Progenitor cell of endocrine pancreas (in vitro differentiated cells): ENCODE measurements at places on chromosomes 5 and 9. TPM values are rescaled to one million over a fixed set of nuclear protein-coding genes. Genes with fewer than 3 reads are reported as not detected.

GRCh38 chr9:6877671-6878161, 119.9 kb downstream of the KDM4C start:
- no peak for DNase-seq

DNA sequence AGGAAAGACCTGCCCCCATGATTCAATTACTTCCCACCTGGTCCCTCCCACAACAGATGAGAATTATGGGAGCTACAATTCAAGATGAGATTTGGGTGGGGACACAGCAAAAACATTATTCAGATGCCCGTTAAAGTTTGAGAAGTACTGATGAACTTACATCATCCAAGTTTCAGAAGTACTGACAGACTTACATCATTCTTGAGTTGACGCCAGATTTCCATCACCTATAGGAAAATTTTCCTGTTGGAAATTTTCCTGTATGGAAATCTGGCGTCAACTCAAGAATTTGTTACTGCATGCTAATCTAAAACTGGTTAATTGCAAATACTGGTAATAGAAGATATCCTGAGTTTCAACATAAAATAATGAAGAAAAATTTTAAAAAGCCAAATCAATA, 975.9 kb downstream of the MAT2B start:
- DNase-seq: no peak

DNA sequence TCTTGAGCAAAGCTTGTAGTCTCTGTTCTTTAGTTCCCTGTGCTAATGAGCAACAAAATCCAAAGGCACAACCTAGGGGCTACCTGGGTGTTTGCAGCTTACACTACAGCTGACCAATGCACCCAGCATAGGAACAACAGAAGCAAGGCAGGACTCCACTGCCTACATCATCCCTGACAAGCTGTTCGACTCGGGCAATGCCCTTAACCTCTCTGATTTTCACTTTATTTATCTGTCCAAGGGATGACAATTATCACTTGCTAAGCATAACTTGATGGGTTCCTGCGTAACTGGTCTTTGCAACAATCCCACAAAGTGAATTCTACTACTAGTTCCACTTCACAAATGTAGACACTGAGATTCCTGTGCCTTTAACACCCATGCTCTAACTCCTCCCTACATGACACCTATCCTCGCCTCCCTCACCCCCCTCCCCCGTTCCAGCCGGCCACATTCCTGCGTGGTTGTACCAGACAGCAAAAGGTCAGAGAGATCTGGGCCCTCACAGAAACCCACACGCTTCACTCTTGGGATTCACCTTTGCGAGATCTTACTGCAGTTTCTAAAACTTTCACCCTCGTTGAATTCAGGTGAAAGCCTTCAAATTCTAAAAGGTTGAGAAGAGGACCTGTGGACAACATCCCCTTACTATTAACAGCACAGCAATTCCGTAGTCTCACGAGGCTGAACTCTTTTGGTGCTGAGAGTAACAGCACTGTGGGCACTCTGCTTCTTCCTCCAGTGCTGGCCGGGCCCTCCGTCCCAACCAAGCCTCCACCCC, 995 bp downstream of the IPPK start:
- DNase-seq: no peak

CTNND2 gene
- total RNA-seq: 143 and 163 TPM in 2 replicates

DNA sequence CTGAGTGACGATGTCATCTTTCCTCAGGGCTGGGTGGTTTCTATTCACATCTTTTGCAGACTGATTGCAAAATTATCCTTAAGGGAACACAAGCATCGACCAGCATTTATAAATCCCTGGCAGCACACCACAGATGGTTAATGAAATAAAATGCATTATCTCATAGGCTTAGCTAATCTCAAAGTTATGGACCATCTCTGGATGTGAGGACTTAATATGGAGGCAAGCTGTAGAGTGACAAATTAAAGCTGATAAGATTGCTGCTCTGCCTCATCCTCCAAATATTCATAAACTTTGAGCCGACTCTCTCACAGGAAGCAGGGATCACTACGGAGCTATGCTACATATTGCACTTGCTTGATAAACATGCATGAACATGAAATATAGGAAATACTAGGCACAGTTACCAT, 663.2 kb upstream of the RGMB start:
- no peak for DNase-seq

DNA sequence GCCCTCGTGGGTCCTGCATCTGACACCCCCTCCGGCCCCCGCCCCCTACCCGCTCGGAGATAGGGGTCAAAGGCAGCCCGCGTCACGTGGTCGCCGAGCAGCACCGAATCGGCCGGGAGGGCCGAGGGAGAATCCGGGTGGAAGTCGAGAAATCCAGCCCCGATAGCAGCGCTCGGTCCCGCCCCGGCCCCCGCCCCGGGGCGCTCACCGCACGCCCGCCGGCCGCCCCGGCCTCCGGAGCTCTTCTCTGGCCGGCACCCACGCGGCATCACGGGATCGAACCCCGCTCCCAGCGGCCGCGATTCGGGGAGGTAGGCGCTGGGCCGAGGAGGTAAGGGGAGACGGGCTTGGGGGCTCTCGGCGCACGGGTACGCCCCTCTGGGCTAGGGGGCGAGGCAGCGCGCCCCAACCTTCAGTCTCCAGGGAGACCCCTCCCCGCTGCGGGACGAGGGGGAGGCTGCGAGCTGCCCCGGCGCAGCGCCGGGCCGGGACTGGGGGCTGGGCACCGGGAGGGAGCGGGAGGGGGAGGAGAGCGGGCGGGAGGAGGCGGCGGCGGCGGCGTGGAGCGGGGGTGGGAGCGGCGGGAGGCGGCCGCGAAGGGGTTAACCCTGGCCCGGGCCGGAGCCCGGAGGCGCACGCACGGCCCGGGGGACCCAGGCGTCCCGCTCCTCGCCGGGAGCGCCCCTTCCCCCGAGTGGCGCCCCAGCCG, 22.1 kb upstream of the NDST1 start:
- peak; percentile 68 for DNase-seq

- DNase-seq: no peak
Observed at GRCh38 chr9:124858330-124859046, 3.3 kb downstream of the RPL35 start.

PRSS3 gene
- not detected in 2 replicates for total RNA-seq

- DNase-seq: peak; percentile 81
Observed at GRCh38 chr9:134449180-134449916, 123.1 kb downstream of the RXRA start.

- no peak for DNase-seq
Observed at GRCh38 chr5:34697308-34698108, 41.4 kb downstream of the RAI14 start.

DNA sequence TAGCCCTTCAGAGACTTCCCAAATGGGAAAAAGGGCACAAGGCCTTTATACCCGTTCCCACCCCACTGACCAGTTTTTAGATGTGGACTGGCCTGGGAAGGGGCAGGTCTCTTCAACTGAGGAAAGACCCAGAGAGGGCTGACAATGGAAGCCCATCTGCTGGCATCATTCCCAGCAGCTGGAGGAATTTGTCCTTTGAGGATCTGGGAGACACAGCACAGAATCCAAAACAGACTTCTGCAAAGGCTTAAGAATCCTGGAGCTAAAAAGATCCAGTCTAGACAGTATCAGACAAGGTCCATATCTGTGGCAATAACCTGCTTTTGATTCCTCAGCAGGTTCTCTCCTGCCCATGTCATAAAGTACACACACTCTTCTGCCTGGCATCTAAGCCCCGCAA, 329.2 kb downstream of the TMEM167A start:
- DNase-seq: no peak

- DNase-seq: no peak
Observed at GRCh38 chr9:106035806-106036205, 341.5 kb downstream of the TMEM38B start.

RNF183 gene
- 0.26 and 0.44 TPM in 2 replicates for total RNA-seq

CTSV gene
- total RNA-seq: 10.1 and 10.5 TPM in 2 replicates

DNA sequence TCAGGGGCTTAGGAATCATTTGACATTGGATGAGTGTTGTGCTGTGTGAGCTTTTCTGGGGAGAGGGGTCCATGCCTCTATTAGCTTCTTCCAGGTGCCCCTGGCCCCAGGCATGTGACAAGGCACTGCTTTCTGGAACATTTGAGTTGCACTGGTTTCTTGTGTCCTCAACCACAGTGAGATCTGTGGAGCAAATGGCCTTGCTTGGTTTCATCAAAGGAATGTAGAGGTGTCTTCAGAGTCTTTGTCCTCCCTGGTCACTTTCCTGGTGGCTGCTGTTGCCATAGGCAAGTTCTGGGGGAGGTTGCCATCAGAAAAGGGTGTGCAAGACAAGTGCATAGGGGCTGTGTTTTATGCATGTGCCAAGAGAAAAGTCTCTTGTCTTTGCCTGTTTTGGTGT, 157.5 kb downstream of the MACROH2A1 start:
- no peak for DNase-seq

- no peak for DNase-seq
Observed at GRCh38 chr9:6051511-6051950, 36.1 kb upstream of the RANBP6 start.

DNA sequence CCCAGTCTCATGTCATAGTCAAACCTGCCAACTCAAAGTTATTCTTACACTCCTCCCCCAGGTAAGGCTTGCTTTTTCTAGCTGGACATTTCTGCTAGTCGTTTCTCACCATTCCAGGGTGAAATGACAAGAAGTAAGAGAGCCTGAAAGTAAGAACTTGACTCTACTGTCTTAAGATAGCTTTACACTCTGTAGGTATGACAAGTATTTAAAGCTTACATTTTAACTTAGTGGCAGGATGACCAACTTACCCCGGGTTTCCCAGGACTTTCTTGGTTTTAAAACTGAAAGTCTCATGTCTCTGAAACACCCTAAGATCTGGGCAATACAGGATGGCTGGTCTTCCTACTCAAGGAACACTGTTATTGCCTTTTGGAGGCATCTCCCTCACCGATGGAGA, 67.5 kb upstream of the PIK3R1 start:
- no peak for DNase-seq

RNF208 gene
- total RNA-seq: 24.0 and 25.7 TPM in 2 replicates

GRM6 gene
- not detected in 2 replicates for total RNA-seq

DNA sequence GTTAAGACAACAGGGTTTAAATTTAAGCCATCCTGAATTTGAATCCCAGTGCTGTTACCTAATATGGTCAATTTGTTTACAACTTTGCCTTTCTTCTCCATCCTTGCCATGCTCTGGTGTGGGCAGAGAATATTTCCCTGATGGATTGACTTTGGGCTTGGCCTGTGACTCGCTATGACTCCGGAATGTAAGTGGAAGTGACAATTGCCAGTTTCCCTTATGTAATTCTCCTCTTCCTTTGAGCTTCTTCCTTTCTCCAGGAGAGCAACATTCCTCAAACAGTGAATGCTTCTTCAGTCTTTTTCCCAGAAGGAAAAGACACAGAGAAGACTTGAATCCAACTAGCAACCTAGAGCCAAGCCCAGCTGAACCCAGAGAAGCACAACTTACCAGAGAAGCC, 159.1 kb downstream of the LURAP1L start:
- no peak for DNase-seq

WDR38 gene
- not detected in 2 replicates for total RNA-seq

RPL35 gene
- total RNA-seq: 1,027 and 1,077 TPM in 2 replicates

LEAP2 gene
- total RNA-seq: 1.7 and 2.0 TPM in 2 replicates
